ENCODE measurements at places on chromosomes 3 and 15.
A peak's percentile ranks its signal among the peaks of the same experiment; 100 is the strongest.

DNA sequence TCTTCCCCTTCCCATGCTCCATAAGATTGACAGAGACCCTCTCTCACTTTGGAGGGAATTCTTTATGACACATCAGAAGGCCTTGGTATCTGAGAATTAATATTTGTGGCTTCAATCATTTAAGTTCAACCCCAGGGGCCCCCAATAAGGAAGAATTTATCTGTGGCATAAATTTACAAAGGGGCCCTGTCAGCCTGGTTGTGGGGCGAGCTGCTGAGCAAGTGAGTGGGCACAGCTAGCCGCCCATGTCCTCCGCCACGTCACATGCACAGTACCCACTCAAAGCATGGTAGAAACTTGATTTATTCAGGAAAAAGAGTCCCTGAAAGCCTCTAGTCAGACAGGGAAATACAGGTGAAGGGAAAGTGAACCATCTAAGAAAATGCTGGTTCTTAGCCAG, 13.3 kb downstream of the PLXNB1 start:
- DNase-seq: no peak

DNA sequence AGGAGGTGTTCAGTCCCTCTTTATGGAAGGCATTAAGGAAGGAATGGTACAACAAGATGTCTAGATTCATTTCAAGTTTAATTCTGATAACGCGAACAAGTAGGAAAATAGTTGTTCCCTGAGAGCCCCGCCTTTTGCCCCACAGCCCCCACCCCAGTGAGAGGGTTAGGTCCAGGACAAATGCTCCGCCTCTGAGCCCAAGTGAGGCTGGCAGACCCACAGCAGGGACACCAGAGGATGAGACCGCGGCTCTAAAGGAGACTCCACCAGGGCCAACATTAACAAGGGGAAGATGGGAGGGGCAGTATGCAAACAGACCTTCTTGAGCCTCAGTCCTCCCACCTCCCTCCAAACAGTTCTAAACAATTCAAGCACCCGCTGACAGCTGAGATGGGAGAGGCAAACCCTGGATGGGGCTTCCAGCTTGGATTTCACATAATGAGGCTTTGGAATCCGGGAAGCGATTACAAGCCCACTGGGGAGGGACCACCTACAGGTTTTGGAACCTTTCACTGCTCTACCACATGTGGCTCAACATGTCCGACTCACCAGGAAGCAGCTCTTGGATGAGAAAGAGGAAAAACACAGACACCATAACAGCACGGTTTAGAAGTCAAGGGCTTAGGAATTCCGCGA, 42.9 kb upstream of the IREB2 start:
- no peak for DNase-seq

DNA sequence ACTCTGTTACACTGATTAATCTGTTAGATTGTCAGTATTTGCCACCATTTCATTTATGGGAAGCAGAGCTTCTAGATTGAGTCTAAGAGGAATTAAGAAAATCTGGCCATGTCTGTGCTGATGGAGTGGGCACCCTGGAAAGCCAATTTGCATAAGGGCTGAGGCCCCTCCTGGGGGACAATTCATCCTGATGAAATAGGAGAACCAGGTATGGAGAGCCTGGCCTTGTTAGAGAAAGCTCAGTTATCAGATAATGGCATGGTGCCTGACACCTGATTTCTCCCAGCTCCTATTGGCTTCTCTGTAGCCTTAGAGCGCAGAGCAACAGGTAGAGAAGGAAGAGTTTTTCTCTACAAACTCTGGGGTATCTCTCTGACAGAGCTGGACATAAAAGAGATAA, 114.2 kb downstream of the EBLN2 start:
- DNase-seq: no peak

DNA sequence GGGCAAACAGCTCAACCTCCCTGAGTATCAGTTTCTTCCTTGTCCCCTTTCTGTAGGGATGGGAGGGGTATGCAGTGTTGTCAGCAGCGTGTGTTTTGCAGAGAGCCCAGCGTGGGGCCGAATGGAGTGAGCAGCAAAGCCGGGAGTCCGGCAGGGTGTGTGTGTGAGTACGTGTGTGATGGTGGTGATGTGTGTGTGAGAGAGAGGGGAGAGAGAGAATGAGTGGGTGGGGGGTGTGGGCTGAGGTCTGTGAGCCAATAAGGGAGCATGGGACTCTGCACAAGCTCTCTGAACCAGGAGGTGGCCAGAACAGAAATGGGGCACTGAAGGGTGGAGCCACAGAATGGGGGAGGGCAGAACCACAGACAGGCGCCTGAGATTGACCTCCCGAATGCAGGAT, 43.8 kb downstream of the IFT122 start:
- DNase-seq: no peak

GRCh38 chr3:123100193-123100776, 33.5 kb downstream of the PDIA5 start:
- no peak for DNase-seq

- peak; percentile 82 for DNase-seq
Observed at GRCh38 chr15:99476413-99477222, 89.2 kb upstream of the MEF2A start.

DNA sequence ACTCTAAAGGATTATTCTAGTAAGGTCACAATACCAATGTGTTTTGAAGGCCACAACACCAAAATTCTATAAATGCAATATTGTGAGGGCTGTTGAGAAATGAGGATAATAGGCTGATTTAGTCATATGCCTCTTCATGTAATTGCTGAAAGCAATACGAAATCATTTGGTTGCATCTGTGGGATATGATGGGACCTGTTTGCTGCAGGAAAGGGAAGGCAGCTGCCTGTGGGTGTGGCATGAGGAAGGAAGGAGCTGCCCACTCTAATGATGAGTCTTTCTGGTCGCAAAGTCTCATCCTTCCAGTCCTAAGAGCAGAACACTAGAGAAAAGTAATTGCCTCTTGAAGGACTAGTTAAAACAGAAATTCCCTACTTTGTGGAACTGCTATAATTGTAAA, 245.3 kb upstream of the ZPLD1 start:
- DNase-seq: no peak

Data from psoas muscle (tissue), 8 donors.